ENCODE measurements at places on chromosomes 3 and 15.

DNA sequence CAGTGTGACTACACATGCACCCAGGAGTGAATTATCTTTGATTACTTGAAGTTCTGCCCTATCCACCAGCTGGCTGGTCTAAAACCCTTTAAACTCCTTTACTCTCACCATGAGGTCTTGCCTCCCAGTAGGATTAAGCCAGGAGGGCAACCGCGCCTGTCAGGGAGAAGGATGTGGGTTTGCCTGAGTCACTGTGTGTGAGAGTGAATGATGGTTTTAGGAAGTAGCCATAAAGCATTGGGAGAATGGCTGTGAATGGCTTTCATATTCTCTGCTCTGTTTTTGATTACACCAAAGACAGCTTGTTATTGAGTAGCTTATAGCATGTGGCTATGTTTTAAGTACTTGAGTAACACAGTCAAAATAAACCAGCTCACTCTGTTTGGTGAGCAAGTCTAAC lies 637.7 kb upstream of the TBL1XR1 start:
- no peak for DNase-seq

DNA sequence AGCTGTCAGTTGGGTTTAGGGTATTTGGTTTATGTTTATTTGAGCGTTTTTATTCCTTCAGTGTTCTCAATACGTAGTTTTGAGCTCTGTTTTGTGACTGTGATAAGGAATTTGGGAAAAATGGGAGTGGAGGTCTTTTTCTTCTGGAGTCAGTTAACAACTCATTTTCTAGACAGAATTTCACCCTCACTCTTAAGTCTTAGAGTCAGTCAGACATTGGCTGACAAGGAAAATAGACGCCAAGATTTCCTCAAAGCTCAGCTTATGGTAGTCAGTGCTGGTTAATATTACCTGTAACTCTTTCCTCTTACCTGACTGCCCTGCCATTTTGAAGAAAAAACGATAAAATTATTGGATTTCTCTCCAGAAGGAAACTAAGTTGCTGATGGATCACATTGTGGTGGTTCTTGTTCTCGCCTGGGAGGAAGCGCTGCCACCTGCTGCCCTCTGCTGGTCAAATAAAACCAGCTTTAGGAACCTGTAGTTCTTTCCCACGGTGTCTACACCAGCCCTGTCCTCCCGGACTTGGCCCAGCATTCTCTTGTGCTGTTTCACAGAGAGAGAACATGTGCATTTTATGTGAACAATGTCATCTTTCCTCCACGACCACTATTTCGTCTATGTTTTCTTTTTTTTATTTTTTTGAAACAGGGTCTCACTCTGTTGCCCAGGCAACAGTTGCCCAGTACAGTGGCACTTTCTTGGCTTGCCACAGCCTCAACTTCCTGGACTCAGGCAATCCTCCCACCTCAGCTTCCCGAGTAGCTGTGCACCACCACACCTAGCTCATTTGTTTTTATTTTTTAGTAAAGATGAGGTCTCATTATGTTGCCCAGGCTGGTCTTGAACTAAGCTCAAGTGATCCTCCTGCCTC lies 41.4 kb upstream of the UMPS start:
- peak; percentile 56 for DNase-seq

- DNase-seq = no peak
Observed at GRCh38 chr15:89652666-89653065, 2.6 kb downstream of the KIF7 start.

GRCh38 chr3:4722103-4722502 lies 229.0 kb downstream of the ITPR1 start:
- DNase-seq = no peak

- no peak for DNase-seq
Observed at GRCh38 chr15:85120351-85121113, 138.9 kb downstream of the PDE8A start.

DNA sequence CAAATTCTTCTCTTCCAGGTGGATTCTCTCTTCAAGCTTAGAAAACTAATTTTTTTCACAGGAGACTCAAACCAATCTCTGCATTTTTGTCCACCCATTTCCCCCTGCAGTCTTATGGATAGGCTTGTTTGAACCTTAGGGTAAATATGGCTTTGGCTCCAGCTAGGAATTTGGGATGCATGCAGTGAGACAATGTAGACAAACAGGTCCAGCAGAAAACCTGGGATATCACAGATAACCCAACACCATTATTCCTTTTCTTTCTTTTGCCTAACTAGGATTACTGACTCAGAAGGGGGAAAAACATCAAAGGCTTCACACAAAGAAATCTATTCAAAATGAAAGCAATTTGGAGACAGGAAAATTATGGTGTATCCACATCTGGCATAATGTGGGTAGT lies 11.2 kb upstream of the SEMA5B start:
- no peak for DNase-seq

- no peak for DNase-seq
Observed at GRCh38 chr3:73580343-73580742, 44.4 kb downstream of the PDZRN3 start.

- no peak for DNase-seq
Observed at GRCh38 chr15:75431270-75431669, 20.2 kb downstream of the SIN3A start.

DNA sequence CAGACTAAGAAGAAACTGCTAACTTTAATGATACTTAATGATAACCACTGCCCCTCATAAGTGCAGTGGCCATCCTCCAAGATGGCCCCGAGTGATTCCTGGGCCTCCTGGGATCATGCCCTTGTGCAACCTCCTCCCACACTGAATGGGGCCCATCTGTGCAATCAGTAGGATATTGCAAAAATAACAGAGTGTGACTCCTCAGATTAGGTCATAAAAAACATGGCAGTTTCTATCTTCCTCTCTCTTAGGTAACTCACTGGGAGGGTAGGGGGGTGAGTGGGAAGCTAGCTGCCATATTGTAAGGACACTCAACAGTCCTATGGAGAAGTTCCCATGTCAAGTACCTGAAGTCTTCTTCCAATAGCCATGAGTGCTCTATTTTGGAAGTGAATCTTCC lies 173.0 kb downstream of the SHQ1 start:
- no peak for DNase-seq

GRCh38 chr3:20141851-20142250 lies 44.2 kb downstream of the SGO1 start:
- DNase-seq = no peak

- DNase-seq = no peak
Observed at GRCh38 chr15:30042556-30042955, 40.2 kb upstream of the GOLGA8J start.

DNA sequence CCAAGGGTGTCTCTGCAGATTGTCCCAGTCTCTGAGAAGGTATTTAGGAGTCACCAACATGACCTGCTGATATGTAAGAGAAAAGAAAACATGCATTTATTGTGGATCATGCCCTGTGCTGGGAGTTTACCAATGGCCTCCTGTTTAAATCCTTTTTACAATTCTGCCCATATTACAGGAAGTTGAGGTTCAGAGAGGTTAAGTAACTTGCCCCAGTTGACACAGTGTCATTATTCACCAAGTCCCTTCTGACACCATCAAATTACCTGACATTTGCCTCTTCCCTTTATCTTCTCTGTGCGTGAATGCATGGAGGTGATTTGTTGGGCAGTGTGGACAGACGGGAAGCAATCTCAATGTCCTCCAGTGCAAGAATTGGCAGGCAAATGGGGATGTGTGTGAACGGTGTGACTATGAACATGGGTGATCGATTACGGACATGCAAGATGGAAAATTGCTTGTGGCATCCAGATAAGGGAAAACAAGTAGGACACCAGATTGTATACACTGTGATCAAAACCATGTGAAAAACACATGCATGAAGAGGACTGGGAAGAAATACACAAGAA lies 27.3 kb downstream of the ZNF710 start:
- DNase-seq = no peak

GRCh38 chr3:176526225-176526624 lies 671.1 kb downstream of the TBL1XR1 start:
- no peak for DNase-seq

DNA sequence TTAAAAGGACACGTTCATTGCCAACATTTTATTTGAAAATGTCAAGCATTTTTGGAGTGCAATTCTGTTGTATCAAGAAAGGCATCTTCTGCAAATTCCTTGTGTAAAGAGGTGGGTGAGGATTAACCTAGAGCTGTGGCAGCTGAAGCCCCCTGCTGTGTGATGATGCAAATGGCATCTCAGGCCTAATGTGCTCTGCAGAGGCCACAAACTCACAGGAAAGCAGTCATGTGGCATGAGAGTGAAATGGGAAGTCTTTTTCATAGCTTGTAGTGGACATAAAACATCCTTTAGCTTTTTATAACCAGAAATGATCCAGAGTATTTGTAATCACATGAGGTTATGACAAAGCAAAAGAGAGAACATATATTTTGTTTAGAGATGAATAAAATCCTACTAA lies 6.4 kb downstream of the CADM2 start:
- no peak for DNase-seq

- no peak for DNase-seq
Observed at GRCh38 chr3:167885277-167885676, 149.8 kb downstream of the SERPINI1 start.
